Muscle of leg (tissue), 16 donors: ENCODE measurements at places on chromosomes 12 and 14. TPM values are rescaled to one million over a fixed set of nuclear protein-coding genes. Genes with fewer than 3 reads are reported as not detected.

Gene EML5
- 0.64 TPM for polyA plus RNA-seq

Gene TMEM120B
- polyA plus RNA-seq, result 28.1 TPM

Gene CFAP251
- 2.1 TPM for polyA plus RNA-seq

Gene VASH1
- polyA plus RNA-seq, result 46.1 TPM

Gene TSPAN19
- polyA plus RNA-seq, result 0.44 TPM

DNA sequence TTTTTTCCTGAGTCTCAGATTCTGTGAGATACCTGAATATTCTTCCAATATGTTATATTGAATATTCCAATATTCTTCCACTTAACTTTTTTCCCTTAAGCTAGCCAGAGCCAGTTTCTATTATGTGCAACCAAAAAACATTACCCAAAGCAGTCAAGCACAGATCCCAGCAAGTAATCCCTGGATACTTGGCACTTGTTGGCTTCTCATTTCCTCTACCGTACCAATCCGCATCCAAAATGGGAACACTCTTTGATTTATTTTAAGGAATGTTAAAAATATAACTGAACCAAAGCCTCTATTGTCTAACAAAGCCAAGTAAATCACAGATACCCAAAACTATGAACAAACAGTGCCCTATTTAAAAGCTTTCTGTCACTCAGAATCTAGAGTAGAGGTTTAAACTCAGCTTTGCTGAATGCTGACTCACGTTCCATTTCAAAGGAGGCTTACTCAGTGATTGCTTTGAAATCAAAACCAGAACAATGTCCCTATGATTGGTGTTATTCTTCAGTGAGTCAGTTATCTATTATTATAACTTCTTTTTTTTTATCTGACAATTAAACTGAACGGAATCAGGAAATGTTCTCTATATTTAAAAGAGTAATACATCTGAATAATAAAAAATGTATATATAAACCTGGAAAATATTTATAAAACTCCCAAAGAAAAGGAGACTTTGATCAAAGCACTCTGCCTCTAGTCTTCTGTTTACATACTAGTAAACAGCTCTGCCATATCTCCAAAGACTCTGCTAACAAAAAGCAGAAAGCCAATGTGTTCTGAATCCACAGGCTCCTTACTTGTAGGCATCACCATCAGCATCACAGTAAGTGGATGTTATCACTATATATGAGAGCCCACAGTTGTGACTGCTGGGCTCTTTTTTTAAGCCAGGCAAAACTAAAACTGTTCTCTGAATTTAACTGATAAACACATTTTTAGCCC, 360.8 kb downstream of the CCDC91 start:
- no peak for DNase-seq

GRCh38 chr12:80170915-80171314, 71.6 kb downstream of the OTOGL start:
- no peak for DNase-seq

- DNase-seq, result no peak
These were observed 69.0 kb upstream of the CAPRIN2 start for GRCh38 chr12:30823764-30824163.

GRCh38 chr14:105861985-105862465, 335.6 kb downstream of the TMEM121 start:
- DNase-seq, result no peak

GRCh38 chr12:50637870-50638481, 125.9 kb upstream of the ATF1 start:
- peak; percentile 67 for DNase-seq

GRCh38 chr14:63939006-63939270, 86.1 kb downstream of the SYNE2 start:
- DNase-seq, result no peak

- no peak for DNase-seq
These were observed 1.7 kb upstream of the DCD start for GRCh38 chr12:54649825-54650224.

DNA sequence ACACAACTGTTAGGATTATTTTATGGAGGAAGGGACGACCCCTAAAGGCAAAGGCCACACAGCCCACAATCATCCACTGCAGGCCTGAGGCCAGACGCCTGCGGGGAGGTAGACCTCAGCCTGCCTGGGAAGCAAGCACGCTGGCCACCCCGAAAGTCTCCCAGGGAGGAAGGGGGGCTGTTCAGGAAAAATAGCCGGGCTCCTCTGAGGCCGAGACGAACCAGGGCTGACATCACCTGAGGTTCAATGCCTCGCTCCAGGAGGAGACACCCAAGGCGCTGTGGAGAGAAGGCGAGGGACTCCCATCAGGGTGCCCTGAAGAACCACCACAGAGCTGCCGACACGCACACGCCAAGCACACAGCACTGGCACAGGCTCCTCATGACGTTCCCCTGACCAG, 127.4 kb downstream of the PIWIL1 start:
- DNase-seq, result no peak

DNA sequence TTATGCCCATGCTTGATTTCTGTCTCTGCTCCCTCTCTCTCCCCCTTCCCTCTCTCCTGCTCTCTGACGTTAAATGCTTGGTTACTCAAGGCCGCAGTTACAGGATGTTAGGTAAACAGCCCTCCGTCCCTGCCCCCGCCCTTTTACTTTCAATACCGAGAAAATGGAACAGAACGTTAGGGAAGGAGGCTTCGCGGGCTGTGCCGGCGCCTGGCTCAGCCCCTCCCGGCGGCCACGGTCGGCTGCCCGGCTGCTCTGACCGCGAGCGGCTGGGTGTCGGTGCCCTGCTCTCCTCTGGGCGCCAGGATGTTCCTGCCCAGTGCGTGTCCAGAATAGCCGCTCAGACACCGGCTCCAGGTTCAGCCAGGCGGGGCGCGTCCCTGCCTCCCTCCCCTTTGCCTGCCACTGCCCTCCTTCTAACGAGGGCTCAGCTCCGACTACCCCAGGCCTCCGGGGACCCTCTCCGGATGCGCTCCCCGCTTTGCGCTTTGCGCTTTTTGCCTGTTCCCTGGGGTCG, 166.1 kb downstream of the ADCK1 start:
- DNase-seq, result peak; percentile 16

GRCh38 chr12:40222247-40222646, 2.5 kb upstream of the LRRK2 start:
- peak; percentile 13 for DNase-seq

- no peak for DNase-seq
These were observed 35.3 kb upstream of the PPP1R13B start for GRCh38 chr14:103882503-103883262.

DNA sequence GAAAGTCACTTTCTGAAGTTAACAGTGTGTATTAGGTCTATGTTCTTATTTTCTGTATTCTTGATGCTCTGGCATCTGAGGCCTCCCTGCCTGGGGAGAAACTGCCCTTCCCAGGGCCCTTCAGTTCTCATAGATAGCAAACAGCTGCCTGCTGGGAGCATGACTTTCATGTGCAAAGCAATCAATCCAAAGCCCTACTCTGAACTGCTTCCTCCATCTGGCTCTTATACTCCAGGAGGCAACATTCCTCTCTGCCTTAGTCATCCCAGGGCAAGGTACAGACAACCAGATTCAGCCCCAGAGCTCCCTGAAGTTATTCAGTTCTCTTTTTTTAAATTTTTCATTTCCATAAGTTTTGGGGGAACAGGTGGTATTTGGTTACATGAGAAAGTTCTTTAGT, 41.7 kb upstream of the RIN3 start:
- no peak for DNase-seq

GRCh38 chr12:52300796-52301691, 9.7 kb upstream of the KRT81 start:
- DNase-seq, result no peak
